Stimulated activated CD4-positive, alpha-beta T cell treated with anti-CD3 and anti-CD28 coated beads, Interleukin-4, amount 100 ng/mL, for 24 hours (primary cell): ENCODE measurements at places on chromosomes 1 and 21.

DNA sequence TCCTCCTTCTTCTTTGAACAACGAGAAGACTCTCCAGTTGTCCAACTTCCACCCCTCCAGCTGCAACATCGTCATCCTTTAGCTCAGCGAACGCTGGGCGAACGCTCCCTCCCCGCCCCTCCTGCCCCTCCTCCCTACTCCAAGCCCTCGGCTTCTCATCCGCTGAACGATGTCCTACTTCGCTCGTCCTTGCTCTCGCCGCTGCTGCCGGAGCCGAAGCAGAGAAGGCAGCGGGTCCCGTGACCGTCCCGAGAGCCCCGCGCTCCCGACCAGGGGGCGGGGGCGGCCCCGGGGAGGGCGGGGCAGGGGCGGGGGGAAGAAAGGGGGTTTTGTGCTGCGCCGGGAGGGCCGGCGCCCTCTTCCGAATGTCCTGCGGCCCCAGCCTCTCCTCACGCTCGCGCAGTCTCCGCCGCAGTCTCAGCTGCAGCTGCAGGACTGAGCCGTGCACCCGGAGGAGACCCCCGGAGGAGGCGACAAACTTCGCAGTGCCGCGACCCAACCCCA, at the start of gene BCAN:
Gene BCAN (plus strand): TSS at position 357 of the 504 bp plus-strand sequence. CDS start 3,938 bp downstream, outside the sequence.
- DNase-seq: no peak

GRCh38 chr1:193794239-193794638, 607.8 kb upstream of the B3GALT2 start:
- no peak for DNase-seq

GRCh38 chr1:151513626-151514121, 2.5 kb downstream of the CGN start:
- DNase-seq: peak; percentile 11

- no peak for DNase-seq
Observed at GRCh38 chr1:19330449-19331135, 18.5 kb downstream of the SLC66A1 start.

DNA sequence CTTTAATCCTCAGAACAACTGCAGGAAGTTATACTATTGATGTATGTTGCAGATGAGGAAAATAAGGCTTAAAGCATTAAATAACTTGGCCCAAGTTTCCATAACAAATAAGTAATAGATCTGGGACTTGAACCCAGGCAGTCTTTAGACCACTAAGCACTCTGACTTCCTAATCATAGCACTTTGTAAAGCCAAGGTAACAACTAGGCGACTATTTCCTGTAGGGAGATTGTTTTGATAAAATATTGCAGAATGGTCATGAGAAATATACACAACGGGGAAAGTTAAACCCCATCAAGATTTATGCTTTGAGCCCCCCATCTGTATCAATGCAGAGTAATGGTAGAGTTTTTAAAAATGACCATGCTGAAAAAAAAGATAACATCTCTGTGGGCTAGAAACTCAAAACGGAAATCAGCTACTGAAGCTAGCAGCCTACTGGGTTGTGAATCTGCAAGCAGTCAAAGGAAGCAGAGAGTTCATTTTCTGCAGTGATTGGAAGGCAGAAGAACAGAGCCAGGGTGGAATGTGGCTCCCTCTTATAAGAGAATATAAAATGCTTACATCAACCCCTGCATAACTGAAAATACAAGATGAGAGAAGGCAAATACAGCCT, 111.2 kb upstream of the OLIG2 start:
- no peak for DNase-seq

DNA sequence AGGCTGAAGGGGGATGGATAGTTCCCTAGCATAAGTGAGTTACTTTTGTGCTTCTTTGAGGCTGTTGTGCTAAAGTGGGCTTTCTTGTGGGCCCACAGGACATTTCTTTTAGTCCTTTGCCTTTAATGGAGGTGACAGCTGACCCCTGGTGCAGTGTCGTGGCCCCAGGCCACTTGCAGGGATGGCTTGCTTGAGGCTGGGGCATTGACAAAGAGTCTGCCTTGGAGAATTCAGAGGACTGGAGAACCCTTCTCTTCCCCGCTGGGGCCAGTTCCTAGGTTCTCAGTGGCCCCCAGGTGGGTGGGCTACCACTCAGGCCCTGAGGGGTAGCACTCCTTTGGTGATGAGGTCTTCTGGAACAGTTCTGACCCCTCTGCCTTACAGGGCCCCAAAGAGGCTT, 12.8 kb downstream of the ABCG1 start:
- no peak for DNase-seq

GRCh38 chr1:86419277-86419903, 4.6 kb upstream of the CLCA2 start:
- no peak for DNase-seq

DNA sequence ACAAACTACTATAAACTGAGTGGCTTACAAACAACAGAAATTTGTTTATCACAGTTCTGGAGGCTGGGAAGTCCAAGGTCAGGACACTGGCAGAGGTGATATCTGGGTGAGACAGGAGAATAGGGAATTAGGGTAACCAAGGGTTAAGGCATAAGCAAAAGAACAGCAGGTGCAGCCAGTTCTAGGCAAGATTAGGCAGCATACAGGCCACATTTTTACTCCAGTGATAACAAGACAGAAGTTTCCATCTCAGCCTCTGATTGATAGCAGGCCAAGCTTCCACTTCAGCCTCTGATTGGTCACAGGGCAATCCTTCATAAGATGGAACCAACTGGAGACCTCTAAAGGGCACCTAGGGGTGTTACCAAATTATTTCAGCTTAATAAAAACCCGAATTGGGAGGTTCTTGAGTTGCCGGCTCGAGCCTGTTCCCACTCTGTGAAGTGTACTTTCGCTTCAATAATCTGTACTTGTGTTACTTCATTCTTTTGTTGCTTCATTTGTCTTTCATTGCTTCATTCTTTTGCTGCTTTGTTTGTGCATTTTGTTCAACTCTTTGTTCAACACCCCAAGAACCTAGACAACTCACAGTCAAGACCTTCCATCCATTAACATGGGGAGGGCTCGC, 185.6 kb downstream of the TOMM20 start:
- DNase-seq: no peak

GRCh38 chr1:37620707-37621106, 14.0 kb downstream of the RSPO1 start:
- DNase-seq: no peak
